Uterus (tissue), 4 donors: ENCODE measurements at places on chromosomes 7 and 10. TPM values are rescaled to one million over a fixed set of nuclear protein-coding genes. Genes with fewer than 3 reads are reported as not detected.

HOGA1 gene
- total RNA-seq = 2.5 TPM

MKI67 gene
- 0.88 TPM for total RNA-seq

ADCY1 gene
- 4.3 TPM for total RNA-seq

OR2A12 gene
- total RNA-seq = not detected

HMX3 gene
- total RNA-seq = not detected

DNA sequence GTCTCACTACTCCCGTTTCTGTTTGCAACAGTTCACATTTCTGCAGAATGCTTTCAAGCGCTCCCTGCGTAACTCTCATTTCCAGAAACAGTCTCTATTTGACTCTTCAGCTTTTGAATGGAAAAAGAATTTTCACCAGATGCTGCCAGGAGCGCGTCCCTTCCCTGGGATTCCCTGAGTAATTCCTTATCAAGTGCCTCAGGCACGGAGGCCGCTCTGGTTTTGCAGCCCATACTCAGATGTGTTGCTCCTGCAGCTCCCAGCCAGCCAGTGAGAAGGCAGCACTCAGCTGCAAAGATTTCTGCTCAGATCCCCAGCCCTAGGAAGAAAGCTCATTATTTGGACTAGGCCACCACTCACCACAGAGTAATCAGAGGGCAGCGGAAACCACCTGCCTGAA is 161.1 kb upstream of the CHST15 start:
- no peak for DNase-seq
- H3K36me3 ChIP-seq = no peaks in the 10 kb centered on the region
- H3K4me1 ChIP-seq = no peaks in the 10 kb centered on the region
- H3K27ac ChIP-seq = no peak overlapping the region
- H3K4me3 ChIP-seq = no peak overlapping the region

GRCh38 chr10:17647326-17647725 is 3.4 kb downstream of the STAM start:
- no peak overlapping the region for H3K27ac ChIP-seq
- no peaks in the 10 kb centered on the region for H3K36me3 ChIP-seq
- H3K4me3 ChIP-seq = no peak overlapping the region
- DNase-seq = no peak

GRCh38 chr10:4662576-4663161 is 163.3 kb upstream of the AKR1E2 start:
- no peak for DNase-seq
- peak overlapping the region; percentile 90 for H3K27ac ChIP-seq
- H3K4me3 ChIP-seq = no peak overlapping the region
- H3K4me1 ChIP-seq = no peaks in the 10 kb centered on the region
- no peaks in the 10 kb centered on the region for H3K27me3 ChIP-seq

GRCh38 chr10:59905731-59906416 is 482 bp downstream of the CCDC6 start:
- peak overlapping the region; percentile 97 for H3K27ac ChIP-seq
- DNase-seq = no peak
- H3K27me3 ChIP-seq = no peaks in the 10 kb centered on the region

DNA sequence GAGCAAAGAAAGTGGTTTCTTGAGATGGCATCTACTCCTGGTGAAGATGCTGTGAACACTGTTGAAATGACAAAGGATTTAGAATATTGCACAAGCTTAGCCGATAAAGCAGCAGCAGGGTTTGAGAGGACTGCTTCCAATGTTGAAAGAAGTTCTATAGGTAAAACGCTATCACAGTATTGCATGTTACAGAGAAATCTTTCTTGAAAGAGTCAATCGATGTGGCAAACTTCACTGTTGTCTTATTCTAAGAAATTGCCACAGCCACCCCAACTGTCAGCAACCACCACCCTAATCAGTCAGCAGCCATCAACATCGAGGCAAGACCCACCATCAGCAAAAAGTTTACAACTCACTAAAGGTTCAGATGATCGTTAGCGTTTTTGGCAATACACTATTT is 59.9 kb downstream of the SLC29A4 start:
- H3K27me3 ChIP-seq = no peaks in the 10 kb centered on the region
- H3K27ac ChIP-seq = no peak overlapping the region
- H3K36me3 ChIP-seq = no peaks in the 10 kb centered on the region
- H3K4me3 ChIP-seq = no peak overlapping the region
- H3K4me1 ChIP-seq = no peaks in the 10 kb centered on the region
- DNase-seq = no peak

GRCh38 chr7:116591202-116592040 is 66.6 kb downstream of the CAV1 start:
- no peak overlapping the region for H3K4me3 ChIP-seq
- H3K36me3 ChIP-seq = no peaks in the 10 kb centered on the region
- H3K27me3 ChIP-seq = no peaks in the 10 kb centered on the region
- H3K27ac ChIP-seq = no peak overlapping the region
- DNase-seq = no peak

GRCh38 chr7:51309361-51310130 is 7.1 kb downstream of the COBL start:
- H3K4me1 ChIP-seq = no peaks in the 10 kb centered on the region
- H3K4me3 ChIP-seq = no peak overlapping the region
- H3K27me3 ChIP-seq = no peaks in the 10 kb centered on the region
- DNase-seq = no peak
- H3K36me3 ChIP-seq = no peaks in the 10 kb centered on the region

- H3K4me3 ChIP-seq = no peak overlapping the region
- H3K27me3 ChIP-seq = no peaks in the 10 kb centered on the region
- H3K27ac ChIP-seq = peak overlapping the region; percentile 76
- no peaks in the 10 kb centered on the region for H3K4me1 ChIP-seq
- H3K36me3 ChIP-seq = no peaks in the 10 kb centered on the region
Measured at GRCh38 chr7:151107882-151108281, 21.6 kb downstream of the AGAP3 start.

DNA sequence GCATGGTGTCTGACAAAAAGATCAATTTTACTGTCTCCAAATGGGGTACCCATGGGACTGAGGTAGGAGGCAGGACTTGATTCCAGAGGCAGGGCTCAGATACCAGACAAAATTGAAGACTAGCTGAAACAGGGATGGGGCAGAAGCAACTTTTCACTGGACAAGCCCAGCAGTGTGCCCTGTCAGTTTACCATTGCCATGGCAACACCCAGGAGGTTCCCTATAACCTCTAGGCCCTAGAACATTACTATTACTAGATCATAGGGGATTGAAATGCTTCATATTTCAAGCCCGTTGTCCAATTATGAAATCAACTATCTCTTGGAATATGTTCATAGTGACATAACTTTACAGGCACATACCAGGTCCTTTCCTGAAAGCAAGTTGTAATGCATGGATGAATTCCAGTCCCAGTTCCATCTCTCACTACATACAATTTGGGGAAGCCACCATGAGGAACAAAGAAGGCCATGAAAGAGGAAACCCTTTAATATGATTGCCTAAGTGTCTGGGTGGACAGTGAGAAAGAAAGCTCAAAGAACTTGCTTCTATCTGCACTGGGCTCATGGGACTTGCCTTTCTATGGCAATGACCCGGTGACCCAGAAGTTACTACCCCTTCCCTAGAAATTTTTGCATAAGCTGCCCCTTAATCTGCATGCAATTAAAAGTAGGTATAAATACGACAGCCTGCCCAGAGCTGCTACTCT is 557.9 kb downstream of the KCNMA1 start:
- H3K36me3 ChIP-seq = no peaks in the 10 kb centered on the region
- H3K27ac ChIP-seq = no peak overlapping the region
- peaks cover 8% of the 10 kb centered on the region for H3K4me1 ChIP-seq
- no peaks in the 10 kb centered on the region for H3K27me3 ChIP-seq

GRCh38 chr10:133104068-133104962 is 16.6 kb downstream of the ADGRA1 start:
- no peaks in the 10 kb centered on the region for H3K36me3 ChIP-seq
- no peaks in the 10 kb centered on the region for H3K4me1 ChIP-seq
- no peaks in the 10 kb centered on the region for H3K27me3 ChIP-seq
- no peak overlapping the region for H3K27ac ChIP-seq
- no peak for DNase-seq
- H3K4me3 ChIP-seq = no peak overlapping the region

DNA sequence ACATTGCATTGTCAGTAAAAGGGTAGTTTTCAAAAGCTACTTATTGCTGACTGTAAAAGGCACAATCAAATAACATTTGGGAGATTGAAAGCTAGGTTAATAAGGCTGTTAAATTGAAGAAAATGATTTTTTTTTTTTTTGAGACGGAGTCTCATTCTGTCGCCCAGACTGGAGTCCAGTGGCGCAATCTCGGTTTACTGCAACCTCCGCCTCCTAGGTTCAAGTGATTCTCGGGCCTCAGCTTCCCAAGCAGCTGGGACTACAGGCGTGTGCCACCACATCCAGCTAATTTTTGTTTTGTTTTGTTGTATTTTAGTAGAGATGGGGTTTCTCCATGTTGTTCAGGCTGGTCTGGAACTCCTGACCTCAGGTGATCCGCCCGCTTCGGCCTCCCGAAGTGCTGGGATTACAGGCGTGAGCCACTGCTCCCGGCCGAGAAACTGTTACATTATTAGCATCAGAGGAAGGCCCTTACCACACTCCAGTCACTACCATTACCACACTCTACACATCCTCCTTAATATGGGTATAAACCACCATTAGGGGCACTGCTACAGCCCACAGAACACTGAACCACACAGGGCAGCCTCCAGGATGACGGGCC is 1.0 kb downstream of the CYP51A1 start:
- peak overlapping the region; percentile 84 for H3K4me3 ChIP-seq
- peak overlapping the region; percentile 92 for H3K27ac ChIP-seq
- no peak for DNase-seq

DNA sequence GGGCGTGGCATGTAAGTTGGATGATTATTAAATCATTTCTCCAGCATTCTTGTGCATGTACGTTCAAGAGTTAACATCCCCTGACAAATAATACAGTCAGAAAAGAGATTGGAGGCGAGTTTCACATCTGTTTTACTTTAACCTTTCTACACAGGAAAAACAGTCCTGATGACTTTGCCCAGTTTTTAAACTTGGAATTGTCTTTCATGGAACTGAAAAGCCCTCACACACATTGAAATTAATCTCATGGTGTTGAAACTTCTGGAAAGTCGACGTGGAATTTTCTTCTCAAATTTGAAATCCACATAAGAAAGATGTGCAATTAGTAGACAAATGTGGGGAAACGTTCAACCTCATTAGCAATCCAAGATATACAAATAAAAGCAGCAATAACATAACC is 31.2 kb upstream of the ZNF438 start:
- peak overlapping the region; percentile 72 for H3K27ac ChIP-seq
- DNase-seq = no peak
- no peaks in the 10 kb centered on the region for H3K27me3 ChIP-seq
- no peaks in the 10 kb centered on the region for H3K36me3 ChIP-seq

DNA sequence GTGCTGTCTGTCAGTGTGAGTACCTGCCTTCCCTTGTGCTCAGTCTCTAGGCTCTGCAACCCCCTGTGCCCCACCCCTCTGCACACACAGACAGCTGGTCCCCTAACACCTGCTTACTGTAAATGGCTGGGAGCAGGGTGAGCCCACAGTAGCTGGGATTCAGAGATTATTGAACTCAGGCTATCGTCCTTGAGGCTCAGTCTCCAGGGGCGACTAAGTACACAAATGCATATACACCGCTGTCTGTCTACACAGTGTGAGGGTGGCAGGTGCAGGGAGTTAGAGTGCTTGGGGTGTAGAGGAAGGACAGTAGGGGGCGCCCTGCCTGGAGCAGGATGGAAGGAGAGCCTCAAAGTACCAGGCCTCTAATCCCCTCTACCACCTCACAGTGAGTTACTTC is 12.9 kb downstream of the UPP1 start:
- H3K4me1 ChIP-seq = no peaks in the 10 kb centered on the region
- no peak overlapping the region for H3K27ac ChIP-seq
- H3K4me3 ChIP-seq = no peak overlapping the region
- H3K36me3 ChIP-seq = no peaks in the 10 kb centered on the region
- no peak for DNase-seq

DNA sequence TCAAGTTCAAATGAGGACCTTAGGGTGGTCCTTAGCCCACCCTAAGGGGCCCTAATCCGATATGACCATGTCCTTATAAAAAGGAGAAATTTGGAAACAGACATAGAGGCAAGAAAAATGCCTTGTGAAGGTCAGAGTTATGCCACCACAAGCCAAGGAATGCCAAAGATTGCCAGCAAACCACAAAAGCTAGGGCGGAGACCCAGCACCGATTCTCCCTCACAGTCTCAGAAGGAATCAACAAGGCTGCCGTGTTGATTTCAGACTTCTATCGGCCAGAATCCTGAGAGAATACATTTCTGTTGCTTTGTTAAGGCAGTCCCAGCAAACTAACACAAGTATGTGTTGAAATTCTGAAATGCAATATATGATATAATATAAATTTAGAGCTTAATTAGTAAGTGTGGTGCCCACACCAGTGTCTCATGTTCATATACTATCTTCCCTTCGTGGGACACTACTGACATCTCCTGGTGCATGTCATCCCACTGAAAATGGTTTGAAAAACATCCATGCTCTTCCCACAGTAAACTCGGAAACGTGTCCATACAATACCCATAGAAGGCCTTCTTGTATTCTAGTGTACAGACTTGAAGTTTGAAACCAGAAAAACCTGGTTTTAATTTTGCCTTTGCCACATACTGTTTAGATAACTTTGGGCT is 349.0 kb downstream of the TNS3 start:
- DNase-seq = no peak
- no peaks in the 10 kb centered on the region for H3K27me3 ChIP-seq
- H3K4me3 ChIP-seq = no peak overlapping the region
- H3K27ac ChIP-seq = no peak overlapping the region

DNA sequence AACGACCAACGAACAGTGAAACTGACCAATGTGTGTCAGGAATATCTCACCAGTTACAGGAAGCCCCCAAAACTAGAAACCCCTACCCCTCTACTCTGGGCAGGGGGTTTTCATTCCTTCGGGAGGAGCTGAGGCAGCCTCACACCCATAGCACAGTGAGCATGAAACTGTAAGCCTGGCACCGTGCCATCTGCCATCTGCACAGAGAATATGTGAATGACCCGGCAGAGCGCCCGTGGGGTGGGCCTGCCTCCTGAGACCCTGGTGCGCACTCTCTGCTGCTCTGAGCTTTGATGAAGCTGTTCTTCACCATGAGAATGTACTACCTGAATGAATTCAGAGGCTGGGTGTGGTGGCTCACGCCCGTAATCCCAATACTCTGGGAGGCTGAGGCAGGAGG is 27.1 kb downstream of the DAGLB start:
- DNase-seq = no peak
- H3K4me3 ChIP-seq = no peak overlapping the region
- no peaks in the 10 kb centered on the region for H3K27me3 ChIP-seq
- H3K36me3 ChIP-seq = no peaks in the 10 kb centered on the region
- no peak overlapping the region for H3K27ac ChIP-seq

GRCh38 chr10:30062582-30062981 is 3.2 kb upstream of the JCAD start:
- H3K4me3 ChIP-seq = no peak overlapping the region
- H3K27ac ChIP-seq = no peak overlapping the region
- H3K27me3 ChIP-seq = no peaks in the 10 kb centered on the region
- no peaks in the 10 kb centered on the region for H3K36me3 ChIP-seq
- no peaks in the 10 kb centered on the region for H3K4me1 ChIP-seq

DNA sequence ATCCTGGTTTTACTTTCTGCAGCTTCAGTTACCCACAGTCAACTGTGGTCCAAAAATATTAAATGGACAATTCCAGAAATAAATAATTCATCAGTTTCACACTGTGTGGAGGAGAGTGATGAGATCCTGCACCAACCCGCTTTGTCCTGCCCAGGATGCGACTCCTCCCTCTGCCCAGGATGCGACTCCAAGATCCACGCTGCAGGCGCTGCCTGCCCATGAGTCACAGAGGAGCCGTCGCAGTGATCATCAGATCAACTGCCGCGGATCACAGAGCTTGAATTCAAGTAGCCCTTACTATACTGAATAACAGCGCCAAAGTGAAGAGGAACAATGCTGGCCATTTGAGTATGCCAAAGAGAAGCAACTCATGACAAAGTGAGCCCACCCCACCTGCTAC is 61.5 kb downstream of the GRB10 start:
- H3K27me3 ChIP-seq = no peaks in the 10 kb centered on the region
- no peak for DNase-seq
- H3K4me1 ChIP-seq = no peaks in the 10 kb centered on the region
- H3K27ac ChIP-seq = peak overlapping the region; percentile 28
